Bronchial epithelial cell (primary cell): ENCODE measurements at places on chromosomes 7 and 10. TPM values are rescaled to one million over a fixed set of nuclear protein-coding genes. Genes with fewer than 3 reads are reported as not detected.

The C1GALT1 gene
- 30.3 and 31.1 TPM in 2 replicates for total RNA-seq

The STRIP2 gene
- 5.2 and 6.8 TPM in 2 replicates for total RNA-seq

The ETV1 gene
- total RNA-seq: 0.13 and 0.26 TPM in 2 replicates

The SLC13A1 gene
- total RNA-seq: not detected in 2 replicates

The SFRP5 gene
- total RNA-seq: not detected in 2 replicates

The TRIM73 gene
- total RNA-seq: 0.38 and 0.79 TPM in 2 replicates

The STAMBPL1 gene
- 1.7 and 2.6 TPM in 2 replicates for total RNA-seq

The EPHA1 gene
- 19.0 and 51.5 TPM in 2 replicates for total RNA-seq

The LRRC4 gene
- total RNA-seq: under 0.01 and 0.64 TPM in 2 replicates

The TFPI2 gene
- 2.8 and 8.7 TPM in 2 replicates for total RNA-seq

The ATXN7L1 gene
- total RNA-seq: 2.4 and 4.2 TPM in 2 replicates

The SLC35B4 gene
- 8.2 and 11.5 TPM in 2 replicates for total RNA-seq

The CARD11 gene
- total RNA-seq: 3.3 and 6.3 TPM in 2 replicates

The HSPA12A gene
- total RNA-seq: 0.79 and 1.4 TPM in 2 replicates

The PHF14 gene
- 14.8 and 17.4 TPM in 2 replicates for total RNA-seq

The NKX1-2 gene
- total RNA-seq: 0.51 and 2.1 TPM in 2 replicates

The EVX1 gene
- total RNA-seq: not detected in 2 replicates

The SP8 gene
- total RNA-seq: not detected in 2 replicates

The CLEC2L gene
- total RNA-seq: not detected in 2 replicates

The UPK3B gene
- 0.26 and 2.6 TPM in 2 replicates for total RNA-seq

The SEMA3D gene
- 0.79 and 1.2 TPM in 2 replicates for total RNA-seq

The SRGN gene
- total RNA-seq: 0.26 and 1.0 TPM in 2 replicates

The AFAP1L2 gene
- 6.8 and 10.8 TPM in 2 replicates for total RNA-seq

The PLAC9 gene
- total RNA-seq: 0.13 TPM in 1 of 2 replicates, not detected in the other

The MKI67 gene
- total RNA-seq: 0.26 and 0.64 TPM in 2 replicates

The SH3PXD2A gene
- 12.4 and 16.1 TPM in 2 replicates for total RNA-seq

The FGFBP3 gene
- total RNA-seq: 0.26 and 0.38 TPM in 2 replicates

The DLX6 gene
- not detected in 2 replicates for total RNA-seq

The SPDYE8 gene
- not detected in 2 replicates for total RNA-seq

The SEC24C gene
- 55.0 and 92.4 TPM in 2 replicates for total RNA-seq

The AEBP1 gene
- total RNA-seq: 0.26 TPM in 2 replicates

The HOGA1 gene
- total RNA-seq: 0.13 and 0.26 TPM in 2 replicates

The AKR1D1 gene
- under 0.01 TPM in 1 of 2 replicates, not detected in the other for total RNA-seq

The CPA4 gene
- 5.3 and 5.6 TPM in 2 replicates for total RNA-seq

The HABP2 gene
- total RNA-seq: not detected in 2 replicates

The FIGNL1 gene
- total RNA-seq: 12.4 and 18.1 TPM in 2 replicates

The SUN3 gene
- total RNA-seq: 0.51 and 0.79 TPM in 2 replicates

The LBX1 gene
- not detected in 2 replicates for total RNA-seq

The HOXA9 gene
- total RNA-seq: not detected in 2 replicates

The LIPN gene
- total RNA-seq: 1.3 TPM in 1 of 2 replicates, not detected in the other

The LRIT2 gene
- total RNA-seq: not detected in 2 replicates

The CYP3A7 gene
- total RNA-seq: not detected in 2 replicates

The MSMB gene
- 1.1 and 16.4 TPM in 2 replicates for total RNA-seq

The ZNF775 gene
- total RNA-seq: 3.2 and 3.5 TPM in 2 replicates

The CEP41 gene
- total RNA-seq: 3.1 and 4.2 TPM in 2 replicates

The NUTM2B gene
- total RNA-seq: 0.26 and 1.0 TPM in 2 replicates

The IRF5 gene
- 6.8 and 7.7 TPM in 2 replicates for total RNA-seq

The ZNF804B gene
- total RNA-seq: not detected in 2 replicates

The AGAP4 gene
- 5.3 and 5.9 TPM in 2 replicates for total RNA-seq

The UTF1 gene
- total RNA-seq: not detected in 2 replicates

The ANKRD61 gene
- total RNA-seq: 0.26 TPM in 1 of 2 replicates, not detected in the other
